Stimulated activated memory B cell treated with anti-CD40 and anti-IgM and Interleukin-4, amounts not matched to agents 10 μg/mL and 1 μg/mL and 100 μg/mL, for 72 hours (primary cell): ENCODE measurements at places on chromosomes 13 and 19.

DNA sequence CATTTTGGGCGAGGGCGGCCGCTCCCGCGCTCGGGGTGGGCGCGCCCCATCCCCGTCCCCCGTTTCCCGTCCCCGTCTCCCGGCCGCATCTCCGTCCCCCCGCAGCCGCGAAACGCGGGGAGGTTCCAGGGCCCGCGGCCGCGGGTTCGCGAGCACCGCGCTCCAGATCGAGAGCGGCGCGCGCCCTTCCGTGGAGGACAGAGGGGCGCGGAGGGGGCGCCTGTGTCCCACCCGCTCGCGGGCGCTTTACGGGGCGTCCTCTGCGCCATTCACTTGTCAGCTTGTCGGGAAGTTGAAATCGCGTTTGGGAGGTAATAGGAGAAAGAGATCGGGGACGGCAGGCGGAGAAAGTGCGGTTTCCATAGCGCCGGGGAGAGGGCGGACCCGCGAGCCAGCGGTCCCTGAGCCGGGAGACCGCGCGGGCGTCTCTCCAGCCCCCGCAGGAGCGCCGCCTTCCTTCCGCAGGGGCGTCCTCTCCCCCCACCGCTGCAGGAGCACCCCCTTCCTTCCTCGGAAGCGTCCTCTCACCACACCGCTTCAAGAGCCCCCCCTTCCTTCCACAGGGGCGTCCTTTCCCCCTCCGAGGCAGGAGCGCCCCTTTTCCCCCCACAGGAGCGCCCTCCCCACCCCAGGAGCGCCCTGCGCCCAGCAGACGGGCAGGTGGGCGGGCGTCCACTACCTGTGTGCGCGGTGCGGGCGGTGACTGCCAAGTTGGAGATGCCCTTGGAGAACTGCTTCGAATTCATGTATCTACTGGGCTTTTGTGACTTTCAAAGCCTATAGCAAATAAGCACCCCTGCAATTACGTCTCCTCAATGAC, 962 bp upstream of the IRS2 start:
- no peak for ATAC-seq

DNA sequence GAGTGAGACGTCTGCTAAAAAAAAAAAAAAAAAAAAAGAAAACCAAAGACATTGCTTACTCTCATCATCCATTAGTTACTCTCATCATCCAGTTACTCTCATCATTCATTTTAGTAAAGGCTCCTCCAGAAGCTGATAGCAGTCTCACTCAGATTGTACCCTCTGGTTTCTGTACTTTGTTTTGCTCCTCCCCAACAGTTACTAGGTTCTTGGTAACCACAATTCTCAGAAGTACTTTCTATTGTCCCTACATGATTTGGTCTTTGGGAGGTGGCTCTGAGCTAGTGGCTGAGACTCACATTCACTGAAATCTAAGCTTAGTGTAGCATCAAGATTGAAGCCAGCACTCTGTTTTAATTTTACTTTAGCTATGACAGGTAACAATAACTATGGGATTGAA, 14.3 kb downstream of the ERICH4 start:
- ATAC-seq: peak; percentile 81

GRCh38 chr13:34555988-34556387, 386.1 kb upstream of the NBEA start:
- no peak for ATAC-seq

DNA sequence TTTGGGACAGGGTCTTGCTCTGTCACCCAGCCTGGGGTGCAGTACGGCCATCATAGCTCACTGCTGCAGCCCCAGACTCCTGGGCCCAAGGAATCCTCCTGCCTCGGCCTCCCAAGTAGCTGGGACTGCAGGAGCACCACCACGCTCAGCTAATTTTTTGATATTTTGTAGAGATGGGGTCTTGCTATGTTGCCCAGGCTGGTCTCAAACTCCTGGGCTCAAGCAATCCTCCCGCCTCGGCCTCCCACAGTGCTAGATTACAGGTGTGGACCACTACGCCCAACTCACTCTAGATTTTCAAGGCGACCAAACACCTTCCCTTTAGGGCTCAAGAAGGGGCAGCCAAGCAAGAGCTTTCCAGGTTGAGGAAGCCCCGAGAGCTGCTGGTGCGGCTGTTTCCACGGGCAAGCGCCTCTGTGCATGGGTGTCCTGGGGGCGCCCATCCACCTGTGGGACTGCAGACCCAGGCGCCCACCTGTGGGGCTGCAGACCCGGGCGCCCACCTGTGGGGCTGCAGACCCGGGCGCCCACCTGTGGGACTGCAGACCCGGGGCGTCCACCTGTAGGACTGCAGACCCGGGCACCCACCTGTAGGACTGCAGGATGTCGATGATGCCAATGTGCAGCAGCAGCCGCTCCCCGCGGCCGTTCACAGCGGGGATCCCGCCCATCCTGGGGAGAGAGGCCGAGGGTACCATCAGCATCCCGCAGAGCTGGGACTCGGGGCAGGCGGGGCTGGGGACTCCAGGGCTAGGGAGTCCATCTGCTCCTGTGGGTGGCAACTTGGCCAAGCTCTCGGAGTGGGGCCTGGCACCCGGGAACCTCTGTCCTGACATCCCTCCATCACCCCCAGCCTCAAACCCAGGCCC, 21.7 kb upstream of the CACTIN start:
- no peak for ATAC-seq

DNA sequence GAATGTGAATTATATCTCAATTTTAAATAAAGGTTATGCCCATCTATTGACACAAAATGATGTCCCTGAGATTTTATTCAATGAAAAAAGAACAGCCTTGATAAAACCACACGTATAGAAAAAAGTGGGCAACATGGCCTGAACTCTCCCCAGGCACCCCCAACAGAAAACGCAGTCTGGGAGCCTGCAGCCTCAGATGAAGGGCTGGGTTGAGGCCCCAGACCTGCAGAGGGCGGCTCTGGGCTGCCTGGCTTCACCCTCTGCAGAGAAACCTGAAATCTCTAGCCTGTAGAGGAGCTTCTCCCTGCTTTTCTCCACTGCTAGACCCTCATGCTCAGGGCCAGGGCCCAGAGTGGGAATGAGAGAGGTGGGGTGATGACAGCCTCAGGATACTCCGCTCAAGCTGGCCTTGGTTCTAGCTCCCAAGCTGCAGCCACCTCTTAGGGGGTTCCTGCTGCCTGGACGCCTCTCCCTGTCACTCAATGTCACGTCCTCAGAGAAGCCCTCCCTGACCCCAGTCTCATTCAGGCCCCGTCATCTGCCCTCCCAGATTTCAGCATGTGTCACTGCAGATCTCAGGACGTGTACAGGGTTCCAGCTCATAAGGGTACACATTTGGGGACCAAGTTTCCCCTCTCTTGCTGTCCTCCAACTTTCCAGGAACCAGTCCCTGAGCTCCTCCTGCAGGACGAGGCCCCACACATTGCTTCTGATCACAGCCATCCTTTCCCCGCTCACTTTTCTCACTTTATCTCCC, 1.8 kb downstream of the MBD3 start:
- no peak for ATAC-seq
